Neuronal stem cell (in vitro differentiated cells): ENCODE measurements at places on chromosomes 7 and 10.
A peak's percentile ranks its signal among the peaks of the same experiment; 100 is the strongest.

DNA sequence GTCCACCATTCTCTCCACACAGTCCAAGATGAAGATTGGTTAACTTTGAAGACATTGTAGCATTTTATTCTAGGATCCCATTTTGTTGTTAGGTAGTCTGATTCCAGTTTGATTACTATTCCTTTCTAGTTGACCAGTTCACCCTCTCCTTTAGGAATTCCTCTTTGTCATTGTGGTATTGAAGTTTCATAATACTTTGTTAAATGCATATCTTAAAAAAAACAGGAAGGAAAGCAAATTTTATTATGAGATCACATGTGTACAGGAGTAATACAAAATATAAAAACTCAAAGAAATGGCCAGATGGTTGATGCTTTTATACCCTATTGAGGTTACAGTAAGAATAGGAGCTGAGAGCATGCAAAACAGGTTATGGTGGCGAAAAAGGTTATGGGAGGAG lies 15.5 kb upstream of the SEMA3C start:
- no peaks in the 10 kb centered on the region for H3K36me3 ChIP-seq
- no peaks in the 10 kb centered on the region for H3K4me1 ChIP-seq
- no peak overlapping the region for H3K4me3 ChIP-seq
- DNase-seq: no peak

DNA sequence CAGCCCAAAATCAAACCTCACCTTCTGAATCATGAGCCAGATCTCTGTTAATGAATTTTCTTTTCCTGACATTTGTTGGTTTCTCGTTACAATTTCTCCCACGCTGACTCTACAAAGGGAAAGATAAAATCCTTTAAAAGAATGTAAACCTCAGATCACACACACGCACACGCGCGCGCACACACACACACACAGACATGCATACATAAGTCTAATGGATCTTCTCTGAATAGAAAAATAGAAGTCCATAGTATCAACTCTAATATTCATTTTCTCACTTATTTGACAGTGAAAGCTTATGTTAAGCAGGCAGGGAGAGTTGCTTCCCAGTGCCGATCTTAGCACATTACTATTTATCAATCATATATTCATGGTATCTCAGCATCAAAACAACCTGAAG lies 1.4 kb downstream of the ETV1 start:
- peak overlapping the region; percentile 73 for H3K4me3 ChIP-seq
- H3K4me1 ChIP-seq: peaks cover 3% of the 10 kb centered on the region
- H3K27ac ChIP-seq: peak overlapping the region; percentile 54
- no peaks in the 10 kb centered on the region for H3K36me3 ChIP-seq

DNA sequence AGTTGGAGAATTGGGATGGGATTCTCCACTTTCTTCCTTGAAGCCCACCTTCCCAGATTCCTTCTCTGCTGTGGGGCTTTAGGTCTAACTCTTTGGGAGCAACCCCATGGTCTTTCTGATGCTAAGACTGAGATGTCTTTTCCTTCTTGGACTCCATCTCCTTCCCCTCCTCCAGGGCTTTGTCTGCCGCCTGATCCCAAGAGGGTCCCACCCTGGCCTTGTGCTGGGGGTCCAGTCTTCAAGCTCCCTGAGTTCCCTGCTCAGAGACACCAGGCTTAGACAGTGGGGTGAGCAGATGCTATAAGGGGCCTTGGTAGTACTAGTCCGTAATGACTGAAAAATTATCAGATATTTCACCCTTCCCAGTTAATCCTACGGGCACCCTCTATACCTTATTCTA lies 150.5 kb downstream of the PTPN20 start:
- no peak overlapping the region for H3K4me3 ChIP-seq
- no peaks in the 10 kb centered on the region for H3K36me3 ChIP-seq
- H3K27me3 ChIP-seq: no peaks in the 10 kb centered on the region
- no peaks in the 10 kb centered on the region for H3K4me1 ChIP-seq

- no peaks in the 10 kb centered on the region for H3K36me3 ChIP-seq
- no peak overlapping the region for H3K4me3 ChIP-seq
- no peak overlapping the region for H3K27ac ChIP-seq
- no peak for DNase-seq
- H3K4me1 ChIP-seq: peaks cover 19% of the 10 kb centered on the region
Observed at GRCh38 chr7:73823257-73823656, 7.5 kb upstream of the CLDN4 start.

GRCh38 chr10:132185601-132186487 lies 904 bp upstream of the DPYSL4 start:
- H3K27ac ChIP-seq: no peak overlapping the region
- peak; percentile 44 for DNase-seq
- peak overlapping the region; percentile 63 for H3K4me3 ChIP-seq
- peaks cover 55% of the 10 kb centered on the region for H3K27me3 ChIP-seq
- peaks cover 27% of the 10 kb centered on the region for H3K36me3 ChIP-seq

DNA sequence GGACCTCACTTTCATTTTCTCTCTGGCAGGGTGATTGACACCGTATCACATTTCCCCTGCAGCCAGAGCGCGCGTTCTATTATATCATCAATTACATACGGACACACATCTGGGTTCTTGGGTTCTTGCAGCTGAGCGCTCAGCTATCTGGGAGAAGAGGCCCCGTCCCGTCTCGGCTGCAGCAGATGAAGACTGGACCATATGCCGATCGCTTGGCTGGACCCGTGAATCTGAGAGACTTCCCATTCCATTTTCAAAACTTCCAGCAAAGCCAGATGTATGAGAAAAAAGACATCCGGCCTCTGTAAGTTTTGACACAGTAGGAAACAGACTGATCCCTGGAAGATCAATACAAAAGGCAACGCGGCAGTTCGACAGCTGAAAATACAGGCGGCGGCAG lies 99.8 kb downstream of the JCAD start:
- H3K4me3 ChIP-seq: no peak overlapping the region
- no peak for DNase-seq
- H3K27ac ChIP-seq: no peak overlapping the region
- H3K36me3 ChIP-seq: no peaks in the 10 kb centered on the region

DNA sequence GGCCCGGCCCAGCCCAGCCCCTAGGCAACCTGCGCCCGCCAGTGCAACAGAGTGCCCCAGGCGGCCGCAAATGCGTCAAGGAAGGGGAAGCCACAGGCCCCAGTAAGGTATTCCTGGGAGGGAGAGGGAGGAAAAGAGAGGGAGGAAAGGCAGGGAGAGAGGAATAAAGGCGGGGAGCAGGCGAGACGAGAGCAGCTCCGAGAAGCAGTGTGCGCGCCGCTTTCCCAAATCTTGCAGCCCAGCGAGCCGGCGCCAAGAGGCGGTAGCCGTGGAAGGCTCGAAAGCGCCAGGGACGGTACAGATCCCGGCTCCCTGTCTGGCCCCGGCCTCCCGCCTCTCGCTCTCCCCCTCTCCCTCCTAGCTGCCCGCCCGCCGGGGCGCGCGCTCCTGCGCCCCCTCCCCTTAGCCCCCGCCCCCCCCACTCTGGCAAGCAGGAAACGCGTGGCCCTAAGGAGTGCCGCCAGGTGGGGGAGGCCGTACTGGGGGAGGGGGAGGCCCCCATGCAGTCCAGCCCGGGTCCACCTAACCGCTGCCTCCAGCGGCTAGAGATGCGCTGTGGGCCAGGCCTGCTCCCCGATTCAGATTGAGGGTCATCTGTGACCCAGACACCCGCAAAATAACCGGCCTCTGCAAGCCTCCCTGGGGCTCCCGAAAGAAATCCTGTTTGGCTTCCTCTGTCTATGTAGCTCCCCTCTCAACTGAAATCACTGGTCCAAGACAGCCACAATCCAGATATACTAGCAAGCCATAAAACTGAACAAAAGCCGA lies 4.3 kb downstream of the HOXA10 start:
- no peak overlapping the region for H3K4me3 ChIP-seq
- H3K36me3 ChIP-seq: no peaks in the 10 kb centered on the region
- peaks cover 87% of the 10 kb centered on the region for H3K27me3 ChIP-seq

GRCh38 chr7:138324941-138325340 lies 135.1 kb upstream of the TRIM24 start:
- DNase-seq: no peak
- no peaks in the 10 kb centered on the region for H3K36me3 ChIP-seq
- no peaks in the 10 kb centered on the region for H3K27me3 ChIP-seq
- no peak overlapping the region for H3K4me3 ChIP-seq

DNA sequence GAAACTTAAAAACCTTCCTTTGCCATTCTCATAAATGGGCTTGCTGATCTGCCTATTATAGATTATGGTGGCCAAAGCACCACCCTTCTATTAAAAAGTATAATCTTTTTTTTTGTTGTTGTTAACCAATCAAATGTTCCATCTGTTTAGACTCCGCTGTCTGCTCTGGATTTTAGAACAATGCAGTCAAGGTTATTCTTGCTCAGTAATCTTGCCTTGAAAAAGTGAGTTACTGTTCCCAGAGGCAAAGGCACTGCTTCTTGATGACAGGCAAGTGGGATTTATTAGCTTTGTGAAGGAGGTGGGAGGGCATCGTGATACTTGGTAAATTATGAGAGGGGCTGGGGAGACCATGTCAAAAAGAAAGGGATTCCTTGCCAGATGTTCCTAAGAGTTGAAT lies 143.5 kb downstream of the KIAA1217 start:
- H3K36me3 ChIP-seq: no peaks in the 10 kb centered on the region
- DNase-seq: no peak
- H3K27ac ChIP-seq: no peak overlapping the region

DNA sequence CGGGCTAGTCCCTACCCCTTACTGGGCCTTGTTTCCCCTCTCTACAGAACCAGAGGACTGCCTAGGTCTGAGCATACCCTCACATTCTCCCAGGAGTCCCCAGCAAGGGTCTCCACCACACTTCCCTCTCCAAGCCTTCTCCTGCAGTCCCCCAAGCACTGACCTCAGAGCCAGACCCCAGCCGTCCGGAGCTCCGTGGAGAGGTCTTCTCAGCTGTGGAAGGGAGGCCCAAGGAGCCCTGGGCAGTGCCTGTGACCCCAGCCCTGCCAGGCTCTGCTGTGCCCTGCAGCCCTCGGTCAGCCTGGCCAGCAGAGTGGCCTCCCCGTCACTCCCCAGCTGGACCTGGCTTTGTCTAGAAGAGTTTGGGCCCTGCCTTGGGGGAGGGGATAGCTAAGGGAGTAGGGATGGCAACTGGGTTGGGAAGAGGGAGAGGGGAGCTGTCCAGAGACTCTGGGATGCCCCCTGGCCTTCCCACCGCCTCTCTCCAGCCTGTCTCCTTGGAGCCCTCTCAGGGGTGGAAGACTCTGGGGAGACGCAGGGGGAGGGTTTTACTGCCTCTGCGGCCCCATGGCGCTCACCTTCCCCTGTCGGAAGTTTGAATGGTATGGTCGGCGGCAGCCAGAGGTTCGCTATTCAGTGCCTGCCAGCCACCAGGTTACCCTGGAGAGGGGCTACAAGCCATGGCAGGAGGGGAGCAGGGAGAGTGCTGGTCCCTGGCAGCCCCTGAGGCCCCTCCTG lies at the start of gene C10orf105:
Gene C10orf105, minus strand, starts transcription at position 315 of the 738 bp plus-strand sequence. CDS start 3,441 bp downstream, outside the sequence.
- H3K27me3 ChIP-seq: no peaks in the 10 kb centered on the region
- no peaks in the 10 kb centered on the region for H3K36me3 ChIP-seq
- H3K27ac ChIP-seq: no peak within 1 kb of the TSS
- no peak for DNase-seq
- no peak within 1 kb of the TSS for H3K4me3 ChIP-seq

- H3K4me1 ChIP-seq: no peaks in the 10 kb centered on the region
- H3K4me3 ChIP-seq: no peak overlapping the region
Observed at GRCh38 chr10:851901-852300, 79.6 kb downstream of the LARP4B start.

GRCh38 chr10:11209830-11210181 lies 192.1 kb downstream of the CELF2 start:
- no peaks in the 10 kb centered on the region for H3K36me3 ChIP-seq
- DNase-seq: no peak
- H3K27me3 ChIP-seq: no peaks in the 10 kb centered on the region
- H3K27ac ChIP-seq: no peak overlapping the region

DNA sequence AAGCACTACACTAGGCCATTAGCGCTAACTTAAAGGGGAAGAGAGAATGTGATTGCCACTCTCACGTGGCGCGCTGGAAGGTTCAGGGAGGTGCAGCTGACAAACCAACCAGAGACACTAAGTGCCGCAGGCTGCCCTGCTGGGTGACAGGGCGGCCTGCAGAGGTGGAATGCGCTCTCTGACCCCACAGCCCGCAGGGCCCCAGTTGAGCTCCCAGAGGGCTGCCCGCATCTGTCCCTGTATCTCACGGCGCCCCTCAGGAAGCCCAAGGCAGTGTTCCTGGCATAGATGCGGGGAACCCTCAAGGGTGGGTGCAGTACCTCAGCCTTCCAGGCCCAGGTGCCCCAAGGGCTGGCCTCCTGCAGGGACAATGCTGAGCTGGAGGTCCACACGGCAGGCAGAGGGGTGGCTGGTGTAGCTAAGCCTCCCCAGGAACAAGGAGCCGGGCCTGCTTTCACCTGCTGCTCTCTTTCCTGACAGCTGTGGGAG lies 66.6 kb downstream of the CALML3 start:
- H3K4me1 ChIP-seq: peaks cover 39% of the 10 kb centered on the region
- no peak overlapping the region for H3K27ac ChIP-seq
- H3K27me3 ChIP-seq: no peaks in the 10 kb centered on the region
- H3K36me3 ChIP-seq: no peaks in the 10 kb centered on the region
- no peak overlapping the region for H3K4me3 ChIP-seq

DNA sequence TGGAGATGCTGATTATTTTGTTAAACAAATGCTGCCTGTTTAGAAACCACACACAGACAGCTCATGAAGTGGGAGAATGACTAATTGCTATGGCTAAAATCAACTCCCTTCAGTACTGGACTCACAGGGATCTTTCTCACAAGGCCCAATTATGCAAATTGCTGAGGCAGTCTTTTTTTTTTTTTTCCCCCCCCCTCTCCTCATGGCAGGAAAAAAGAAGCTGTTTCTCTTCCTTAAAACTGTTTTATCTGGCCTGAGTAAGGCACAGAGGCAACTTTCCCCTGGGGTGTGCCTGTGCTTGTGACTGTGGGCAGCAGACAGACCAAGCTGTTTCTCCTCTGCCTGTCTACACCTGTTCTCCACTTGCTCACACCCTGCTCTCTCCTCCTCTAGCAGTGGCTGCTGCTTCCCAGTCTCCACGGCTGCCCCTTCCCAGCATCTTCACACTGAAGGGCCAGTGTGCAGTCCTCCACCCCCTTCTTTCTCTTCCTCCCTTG lies 65.4 kb upstream of the STEAP1B start:
- peaks cover 23% of the 10 kb centered on the region for H3K4me1 ChIP-seq
- H3K27me3 ChIP-seq: no peaks in the 10 kb centered on the region
- DNase-seq: no peak
- no peak overlapping the region for H3K4me3 ChIP-seq
- H3K27ac ChIP-seq: no peak overlapping the region
- H3K36me3 ChIP-seq: no peaks in the 10 kb centered on the region

DNA sequence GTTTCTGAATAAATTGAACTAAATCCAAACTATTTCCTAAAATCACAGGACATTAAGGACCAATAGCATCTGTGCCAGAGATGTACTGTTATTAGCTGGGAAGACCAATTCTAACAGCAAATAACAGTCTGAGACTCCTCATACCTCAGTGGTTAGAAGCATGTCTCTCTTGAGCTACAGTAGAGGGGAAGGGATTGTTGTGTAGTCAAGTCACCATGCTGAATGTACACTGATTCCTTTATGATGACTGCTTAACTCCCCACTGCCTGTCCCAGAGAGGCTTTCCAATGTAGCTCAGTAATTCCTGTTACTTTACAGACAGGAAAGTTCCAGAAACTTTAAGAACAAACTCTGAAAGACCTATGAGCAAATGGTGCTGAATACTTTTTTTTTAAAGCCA lies 13.9 kb downstream of the MEST start:
- no peak overlapping the region for H3K4me3 ChIP-seq
- DNase-seq: no peak
- no peaks in the 10 kb centered on the region for H3K27me3 ChIP-seq
- no peak overlapping the region for H3K27ac ChIP-seq
- H3K36me3 ChIP-seq: peaks cover 43% of the 10 kb centered on the region
- no peaks in the 10 kb centered on the region for H3K4me1 ChIP-seq
